ENCODE measurements at places on chromosomes 7 and 10.
A peak's percentile ranks its signal among the peaks of the same experiment; 100 is the strongest.

DNA sequence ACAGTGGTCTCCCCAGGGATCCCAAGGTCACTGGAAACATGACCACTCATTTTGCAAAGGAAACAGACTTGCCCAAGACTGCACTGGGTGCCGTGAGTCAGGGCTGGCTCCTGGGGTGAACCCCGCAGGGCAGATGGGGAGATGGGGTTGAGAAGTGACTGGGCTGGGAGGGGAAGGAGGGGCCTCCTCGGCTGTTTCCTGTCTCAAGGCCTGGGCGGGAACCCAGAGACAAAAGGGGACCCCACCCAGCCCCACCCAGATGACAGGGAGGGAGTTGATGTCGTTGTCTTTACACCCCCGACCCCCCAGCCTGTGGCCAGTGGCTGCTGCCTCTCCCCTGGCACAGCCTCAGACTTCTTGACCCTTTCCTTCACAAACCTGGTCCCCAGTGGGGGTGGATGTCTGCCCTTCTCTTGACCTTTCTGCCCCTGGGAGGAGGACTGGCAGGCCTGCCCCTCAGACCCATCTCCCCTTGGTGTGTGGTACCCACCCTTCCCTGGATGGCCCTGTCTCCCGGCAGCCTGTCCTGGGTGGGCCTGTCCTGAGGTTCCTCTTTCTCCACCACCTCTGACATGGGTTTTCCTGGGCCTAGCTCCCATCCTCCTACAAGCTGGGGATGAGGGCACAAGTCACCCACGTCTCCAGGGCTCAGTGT is 1.4 kb downstream of the MYO1G start:
- DNase-seq = no peak

DNA sequence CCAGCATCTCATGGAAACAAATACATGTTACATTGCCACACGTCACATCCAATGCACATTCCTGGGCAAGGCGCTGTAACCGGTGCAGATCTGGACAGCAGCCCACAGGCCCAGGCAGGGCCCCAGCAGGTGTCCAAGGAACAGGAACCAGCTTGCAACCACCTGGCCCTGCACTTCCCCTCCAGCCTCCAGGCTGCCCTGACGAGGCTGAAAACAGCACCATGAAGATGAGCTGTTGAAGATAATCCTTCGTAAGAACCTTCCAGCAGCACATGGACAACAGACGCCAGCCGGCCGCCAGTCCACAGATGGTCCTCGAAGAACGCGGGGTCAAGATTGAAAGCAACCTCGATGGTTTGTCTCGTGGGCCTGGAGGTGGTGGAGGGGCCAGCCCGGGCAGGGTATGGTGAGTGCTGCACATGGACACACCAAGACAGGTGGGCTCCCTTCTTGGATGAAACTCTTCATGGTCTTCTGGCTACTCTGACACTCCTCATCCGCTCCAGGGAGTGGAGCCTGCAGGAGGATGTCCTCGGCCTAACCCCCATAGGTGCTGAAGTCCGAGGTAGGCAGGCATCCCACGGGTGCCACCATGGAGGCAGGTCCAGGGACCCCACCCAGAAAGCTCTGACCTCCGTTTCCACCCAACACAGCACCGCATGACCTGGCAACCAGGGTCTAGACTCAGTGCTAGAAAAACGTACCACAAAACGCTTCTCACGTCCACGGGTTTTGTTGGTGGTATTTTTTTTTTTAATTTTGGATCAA is 22.9 kb downstream of the PDGFA start:
- peak; percentile 53 for DNase-seq

- no peak for DNase-seq
Measured at GRCh38 chr7:144854839-144855424, 19.1 kb upstream of the TPK1 start.

- DNase-seq = no peak
Measured at GRCh38 chr10:3389130-3389529, 216.5 kb upstream of the PITRM1 start.

- DNase-seq = no peak
Measured at GRCh38 chr7:22651534-22652243, 75.3 kb upstream of the IL6 start.
